ENCODE measurements at places on chromosomes 4 and X. TPM values are rescaled to one million over a fixed set of nuclear protein-coding genes. Genes with fewer than 3 reads are reported as not detected.

UBA1 gene
- 236 TPM for total RNA-seq

DNA sequence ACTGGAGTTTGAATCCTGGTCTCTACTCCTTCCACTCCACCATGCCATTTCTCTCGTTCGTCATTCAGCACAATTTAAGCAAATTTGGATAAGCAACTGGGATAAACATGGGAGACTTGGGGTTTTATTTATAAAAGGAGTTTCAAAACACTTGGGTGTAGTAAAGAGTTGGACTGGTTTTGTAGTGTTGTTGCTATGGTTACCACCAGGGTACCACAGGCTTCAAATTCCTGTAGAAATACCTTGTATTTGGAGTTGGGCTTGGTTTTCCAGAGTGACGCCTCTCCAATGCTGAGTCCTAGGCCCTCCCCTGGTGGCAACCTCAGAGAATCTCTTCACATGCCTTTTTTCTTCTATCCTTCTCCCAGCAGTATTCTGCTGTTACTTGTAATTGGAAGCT lies 27.9 kb upstream of the PHOX2B start:
- H3K36me3 ChIP-seq, result no peaks in the 10 kb centered on the region
- H3K4me1 ChIP-seq, result no peaks in the 10 kb centered on the region
- peaks cover 8% of the 10 kb centered on the region for H3K27me3 ChIP-seq
- no peak overlapping the region for H3K4me3 ChIP-seq
- H3K27ac ChIP-seq, result no peak overlapping the region

DNA sequence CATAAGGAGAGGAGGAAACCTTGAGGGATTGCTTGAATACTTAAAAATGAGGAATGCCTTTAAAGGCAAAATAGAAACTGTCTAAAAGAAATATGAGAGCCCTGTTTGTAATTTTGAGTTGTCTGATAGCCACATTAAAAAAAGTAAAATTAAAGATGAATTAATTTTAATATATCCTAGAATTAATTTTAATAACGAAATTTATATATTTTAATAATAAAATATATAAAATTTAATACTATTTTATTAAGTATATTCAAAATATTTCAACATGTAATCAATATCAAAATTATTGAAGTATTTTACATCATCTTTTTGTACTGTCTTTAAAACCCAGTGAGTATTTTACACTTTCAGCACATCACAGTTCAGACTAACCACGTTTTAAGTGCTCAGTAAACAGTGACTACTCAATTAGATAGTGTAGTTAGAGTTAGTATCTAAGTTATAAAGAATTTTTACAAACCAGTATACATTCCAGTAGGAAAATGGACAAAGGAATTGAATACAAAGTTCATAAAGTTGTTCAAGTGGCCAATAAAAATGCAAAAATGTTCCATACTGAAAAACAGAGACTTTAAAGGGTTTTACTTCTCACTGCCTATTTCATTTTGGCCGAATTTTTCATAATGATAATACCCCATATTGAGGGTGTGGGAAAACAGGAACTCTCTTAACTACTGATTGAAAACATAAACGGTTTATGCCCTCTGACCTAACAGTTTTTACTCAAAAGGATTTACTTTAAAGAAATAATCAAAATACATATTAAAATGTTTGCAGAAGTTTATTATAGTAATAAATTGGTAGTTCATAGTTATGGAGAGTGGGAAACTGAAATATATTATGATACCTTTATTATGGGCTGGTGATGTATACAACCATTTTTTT lies 2.9 kb downstream of the SLC30A9 start:
- peaks cover 14% of the 10 kb centered on the region for H3K4me1 ChIP-seq
- no peaks in the 10 kb centered on the region for H3K27me3 ChIP-seq
- no peak overlapping the region for H3K27ac ChIP-seq
- H3K4me3 ChIP-seq, result no peak overlapping the region
- DNase-seq, result no peak

DNA sequence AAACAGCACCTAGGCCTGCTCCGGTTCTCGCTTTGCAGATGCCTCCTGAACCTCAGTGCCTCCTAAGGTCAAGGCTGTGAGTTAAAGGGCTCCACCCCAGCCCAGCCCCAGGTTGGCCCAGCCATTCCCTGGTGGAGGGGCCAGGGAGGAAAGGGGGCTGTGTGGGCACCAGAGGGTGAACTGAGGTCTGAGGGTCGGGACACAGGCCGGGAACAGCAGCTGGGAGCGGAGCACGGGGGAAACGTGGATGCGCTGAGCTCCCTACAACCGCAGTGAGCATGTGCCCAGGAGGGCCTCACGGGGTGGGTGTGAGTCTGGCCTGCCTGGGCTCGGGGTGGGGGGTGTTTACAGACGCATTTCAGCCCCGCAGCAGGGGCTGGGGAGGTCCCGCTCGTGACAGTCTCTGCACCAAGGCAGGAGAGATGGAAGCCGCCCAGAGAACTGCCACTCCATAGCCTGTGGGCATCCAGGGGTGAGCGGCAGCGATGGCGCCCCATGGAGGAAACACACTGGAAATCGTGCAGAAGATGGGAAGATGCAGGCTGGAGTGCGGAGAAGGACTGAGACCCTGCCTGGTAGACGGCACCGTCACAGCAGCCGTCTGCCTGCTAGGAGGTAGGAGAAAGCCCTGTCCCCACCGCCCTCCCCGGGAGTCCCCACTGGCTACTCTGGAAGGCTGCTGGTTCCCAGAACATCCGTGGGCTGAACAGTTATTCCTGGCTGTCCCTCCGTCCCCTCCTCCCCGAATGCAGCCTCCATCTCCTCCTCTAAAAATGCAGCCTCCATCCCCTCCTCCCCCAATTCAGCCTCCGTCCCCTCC lies 9.9 kb upstream of the SLC25A6 start:
- DNase-seq, result no peak
- peaks cover 15% of the 10 kb centered on the region for H3K36me3 ChIP-seq
- no peak overlapping the region for H3K27ac ChIP-seq

Measured in endothelial cell of umbilical vein (primary cell).